Activated CD8-positive, alpha-beta memory T cell treated with anti-CD3 and anti-CD28 coated beads for 1 hour (primary cell): ENCODE measurements at places on chromosomes 2 and 18.

- DNase-seq: no peak
These were observed 5.1 kb upstream of the RAB27B start for GRCh38 chr18:54822872-54823845.

DNA sequence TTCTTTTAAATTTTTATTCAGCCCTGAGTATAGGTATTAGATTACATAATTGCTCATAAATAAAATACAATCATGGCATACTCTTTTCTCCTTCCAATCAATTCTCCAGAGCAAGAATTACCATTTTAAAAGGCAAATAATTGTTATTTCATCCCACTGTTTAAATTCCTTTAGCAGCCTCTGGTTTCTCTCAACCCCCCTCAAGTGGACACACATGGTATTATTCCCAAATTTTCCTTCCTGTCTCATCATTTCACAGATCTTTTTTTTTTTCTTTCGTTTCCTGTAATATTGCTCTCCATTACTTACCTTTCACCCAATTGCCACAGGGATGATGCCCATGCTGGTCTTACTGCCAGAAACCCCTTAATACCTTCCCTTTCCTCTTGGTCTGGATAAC lies 385.2 kb downstream of the RIT2 start:
- no peak for DNase-seq

GRCh38 chr2:238574490-238575271 lies 148.0 kb downstream of the ASB1 start:
- DNase-seq: no peak

DNA sequence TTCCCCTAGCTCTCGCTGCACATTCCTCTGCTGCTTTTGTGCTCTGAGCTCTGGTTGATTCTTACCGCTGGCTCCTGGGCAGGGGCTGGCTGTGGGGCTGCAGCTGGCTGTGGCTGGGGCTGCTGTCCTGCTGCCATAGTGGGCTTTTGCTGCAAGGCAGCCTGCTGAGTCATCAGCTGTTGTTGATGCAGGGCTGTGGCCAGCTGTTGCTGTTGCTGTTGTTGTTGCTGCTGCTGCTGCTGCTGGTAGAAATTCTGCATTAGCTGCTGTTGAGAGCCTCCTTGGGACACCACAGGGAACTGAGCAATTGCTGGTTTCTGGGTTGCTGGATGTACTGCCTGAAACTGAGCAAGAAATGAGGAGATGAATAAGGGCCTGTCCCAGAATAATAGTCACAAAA lies 77.2 kb upstream of the NFU1 start:
- no peak for DNase-seq

DNA sequence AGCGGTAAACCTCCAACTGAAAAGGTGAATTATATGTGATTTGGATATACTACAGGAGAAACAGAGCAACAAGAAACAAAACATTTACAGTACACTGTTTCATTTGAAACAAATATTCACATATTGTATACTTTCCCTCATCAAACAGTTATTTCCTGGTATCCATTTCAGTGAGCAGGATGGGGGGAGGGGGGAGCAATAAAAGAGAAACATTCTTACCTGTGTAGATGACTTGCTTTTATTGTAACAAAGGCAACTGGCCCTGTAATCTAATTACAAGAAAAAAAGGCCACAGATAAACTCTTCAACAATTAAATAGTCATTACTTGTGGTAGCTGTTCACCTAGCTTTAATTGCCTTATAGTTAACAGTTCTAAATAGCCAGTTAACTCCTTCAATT lies 3.9 kb upstream of the PPP1CB start:
- no peak for DNase-seq

GRCh38 chr2:191265311-191266170 lies 20.3 kb downstream of the MYO1B start:
- no peak for DNase-seq

GRCh38 chr2:196592911-196593881 lies 46.3 kb upstream of the CCDC150 start:
- no peak for DNase-seq

GRCh38 chr2:147222506-147222905 lies 622.3 kb upstream of the ACVR2A start:
- no peak for DNase-seq

DNA sequence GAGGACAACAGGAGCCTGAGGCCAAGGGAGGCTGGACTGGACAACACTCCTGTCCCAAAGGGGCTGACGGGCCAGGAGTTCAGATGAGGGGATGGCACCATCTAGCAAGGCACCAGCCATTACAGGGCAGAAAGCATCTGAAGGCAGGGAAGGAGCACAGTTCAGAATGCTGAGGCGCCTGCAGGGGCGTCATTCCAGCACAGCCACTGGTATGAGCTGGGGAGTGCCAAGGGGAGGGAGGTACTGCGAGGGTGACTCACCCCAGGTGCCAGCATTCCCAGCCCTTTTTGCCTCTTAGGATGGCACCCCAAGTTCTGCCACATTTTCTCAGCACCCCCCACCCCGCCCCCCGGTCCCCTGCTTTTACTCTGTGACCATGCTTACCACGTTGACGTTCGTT lies 129.8 kb upstream of the EPAS1 start:
- no peak for DNase-seq
